H1 (cell line): ENCODE measurements at places on chromosomes 6 and 20. TPM values are rescaled to one million over a fixed set of nuclear protein-coding genes. Genes with fewer than 3 reads are reported as not detected.

VSTM2L gene
- 1.3 and 1.6 TPM in 2 replicates for total RNA-seq

GRCh38 chr6:52590152-52590891 lies 13.5 kb upstream of the TRAM2 start:
- DNase-seq: no peak

- DNase-seq: no peak
Observed at GRCh38 chr6:119799596-119800509, 450.3 kb upstream of the MAN1A1 start.

DNA sequence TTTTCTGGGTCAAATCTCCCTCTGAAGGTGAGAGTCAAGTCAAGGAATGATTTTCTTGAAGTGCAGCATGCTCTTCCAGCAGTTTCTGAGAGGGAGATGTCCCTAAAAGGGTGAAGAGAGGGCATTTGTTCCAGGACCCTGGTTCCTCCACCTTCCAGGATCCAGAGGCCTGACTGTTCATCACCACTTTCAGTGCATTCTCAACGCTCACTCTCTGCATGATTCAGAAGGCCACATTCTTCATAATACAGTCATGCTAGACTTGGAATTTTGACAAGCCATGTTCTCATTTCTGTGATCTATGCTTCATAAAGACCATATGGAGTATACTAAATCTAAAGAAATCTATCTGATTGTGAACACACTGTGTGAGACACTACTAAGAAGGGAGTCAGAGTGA lies 85.1 kb downstream of the PDE7B start:
- no peak for DNase-seq

- DNase-seq: no peak
Observed at GRCh38 chr6:147321260-147321659, 117.0 kb downstream of the STXBP5 start.

GRCh38 chr6:111898452-111898851 lies 25.2 kb upstream of the FYN start:
- no peak for DNase-seq
